ENCODE measurements at places on chromosomes 5 and 9. TPM values are rescaled to one million over a fixed set of nuclear protein-coding genes. Genes with fewer than 3 reads are reported as not detected.
A peak's percentile ranks its signal among the peaks of the same experiment; 100 is the strongest.

DNA sequence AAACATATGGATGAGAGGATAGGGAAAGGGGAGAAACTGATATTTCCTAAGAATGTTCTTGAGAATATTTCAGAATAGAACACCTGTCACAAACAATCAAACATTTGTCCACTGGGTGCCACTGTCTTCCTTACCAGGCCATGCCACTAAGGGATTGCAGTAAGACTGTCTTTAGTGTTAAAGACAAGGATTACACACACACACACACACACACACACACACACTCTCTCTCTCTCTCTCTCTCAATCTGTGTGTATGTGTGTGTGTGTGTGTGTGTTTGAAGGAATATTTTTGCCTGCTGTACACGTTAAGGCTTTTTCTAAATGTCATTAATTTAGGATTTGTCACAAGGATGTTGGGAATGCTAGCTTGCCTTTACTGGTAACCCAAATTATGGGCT lies 54.4 kb downstream of the CCDC192 start:
- no peaks in the 10 kb centered on the region for H3K27me3 ChIP-seq
- no peaks in the 10 kb centered on the region for H3K36me3 ChIP-seq
- no peak overlapping the region for H3K4me3 ChIP-seq
- no peak overlapping the region for H3K27ac ChIP-seq
- no peaks in the 10 kb centered on the region for H3K4me1 ChIP-seq

GRCh38 chr9:133904346-133905090 lies 87.6 kb downstream of the VAV2 start:
- no peaks in the 10 kb centered on the region for H3K27me3 ChIP-seq
- H3K4me3 ChIP-seq, result no peak overlapping the region
- no peaks in the 10 kb centered on the region for H3K4me1 ChIP-seq
- H3K27ac ChIP-seq, result no peak overlapping the region

ABO gene
- 0.04 TPM for total RNA-seq

DNA sequence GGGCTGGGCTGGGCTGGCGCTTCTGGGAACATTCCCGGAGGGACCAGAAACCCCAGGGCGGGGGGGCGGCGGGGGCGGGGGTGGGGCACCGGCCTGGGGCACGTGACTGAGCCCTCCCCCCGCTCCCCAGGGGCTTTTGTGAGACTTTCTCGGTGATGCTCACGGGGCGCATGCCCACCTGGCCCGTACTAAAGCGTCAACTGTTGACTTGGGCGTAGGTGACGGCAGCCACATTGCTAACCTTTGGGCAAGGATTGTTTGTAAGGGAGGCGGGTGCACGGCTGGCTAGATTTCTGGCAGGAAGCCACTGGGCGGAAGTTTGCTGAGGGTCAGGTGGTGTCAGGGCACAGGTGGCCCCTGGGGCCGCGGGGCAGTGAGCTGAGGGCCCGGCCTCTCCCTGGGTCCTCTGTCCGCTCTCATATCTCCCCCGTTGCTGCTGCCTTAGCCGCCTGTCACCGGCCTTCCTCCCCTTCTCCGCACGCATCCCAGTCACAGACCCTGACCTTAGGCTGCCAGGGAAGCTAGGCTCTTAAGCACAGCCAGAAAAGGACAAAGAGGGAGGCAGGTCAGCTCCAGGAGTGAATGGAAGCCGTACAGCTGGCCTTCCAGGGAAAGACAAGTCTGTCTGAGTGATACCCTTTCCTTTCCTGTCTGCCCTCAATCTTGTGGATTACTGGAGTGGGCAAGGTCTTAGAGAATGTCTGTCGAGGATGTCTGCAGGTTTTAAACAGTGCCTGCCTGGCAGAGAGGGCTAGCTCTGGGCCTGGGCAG lies 812 bp downstream of the CACFD1 start:
- H3K4me1 ChIP-seq, result no peaks in the 10 kb centered on the region
- peak overlapping the region; percentile 90 for H3K27ac ChIP-seq
- DNase-seq, result peak; percentile 69
- peak overlapping the region; percentile 52 for H3K4me3 ChIP-seq

PELO gene
- total RNA-seq, result 15.3 TPM

- H3K4me3 ChIP-seq, result no peak overlapping the region
- DNase-seq, result no peak
- no peaks in the 10 kb centered on the region for H3K27me3 ChIP-seq
- H3K4me1 ChIP-seq, result no peaks in the 10 kb centered on the region
- no peak overlapping the region for H3K27ac ChIP-seq
Observed at GRCh38 chr5:79535477-79536192, 21.7 kb upstream of the HOMER1 start.

- H3K27me3 ChIP-seq, result no peaks in the 10 kb centered on the region
- peaks cover 33% of the 10 kb centered on the region for H3K4me1 ChIP-seq
- H3K4me3 ChIP-seq, result no peak overlapping the region
- H3K27ac ChIP-seq, result peak overlapping the region; percentile 30
Observed at GRCh38 chr9:109811876-109812275, 31.9 kb downstream of the PALM2AKAP2 start.

NR6A1 gene
- 19.8 TPM for total RNA-seq

CYLC2 gene
- not detected for total RNA-seq

- no peaks in the 10 kb centered on the region for H3K27me3 ChIP-seq
- DNase-seq, result no peak
- H3K27ac ChIP-seq, result no peak overlapping the region
- H3K36me3 ChIP-seq, result no peaks in the 10 kb centered on the region
Observed at GRCh38 chr9:73137286-73137899, 14.3 kb upstream of the ANXA1 start.

DNA sequence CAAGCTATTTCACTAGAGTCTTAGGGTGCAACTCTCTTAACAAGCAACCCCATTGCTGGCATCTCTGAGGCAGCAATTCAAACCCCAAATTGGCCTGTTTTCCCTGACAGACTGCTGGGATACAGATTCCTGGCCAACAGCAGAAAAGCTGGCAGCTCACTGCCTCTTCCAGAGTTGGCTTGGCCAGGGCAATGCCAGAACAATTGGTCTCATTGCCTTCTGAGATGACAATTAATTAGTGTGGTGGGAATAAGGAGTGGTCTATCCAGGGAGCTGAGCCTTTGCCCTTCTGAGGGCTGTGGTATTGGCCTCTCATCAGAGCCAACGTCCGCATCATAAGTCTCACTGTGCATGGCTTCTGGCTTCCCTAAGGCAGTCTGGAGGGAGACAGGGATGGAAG lies 183.2 kb downstream of the GNAQ start:
- no peak overlapping the region for H3K4me3 ChIP-seq
- H3K4me1 ChIP-seq, result peaks cover 30% of the 10 kb centered on the region
- no peak for DNase-seq
- H3K36me3 ChIP-seq, result no peaks in the 10 kb centered on the region

GRCh38 chr5:180603076-180603594 lies 11.8 kb upstream of the SCGB3A1 start:
- no peaks in the 10 kb centered on the region for H3K27me3 ChIP-seq
- no peak overlapping the region for H3K27ac ChIP-seq
- peaks cover 6% of the 10 kb centered on the region for H3K4me1 ChIP-seq
- H3K4me3 ChIP-seq, result no peak overlapping the region

GRCh38 chr9:136093995-136094881 lies 851 bp downstream of the NACC2 start:
- DNase-seq, result peak; percentile 72
- no peak overlapping the region for H3K27ac ChIP-seq
- peaks cover 5% of the 10 kb centered on the region for H3K4me1 ChIP-seq
- peaks cover 21% of the 10 kb centered on the region for H3K27me3 ChIP-seq
- no peaks in the 10 kb centered on the region for H3K36me3 ChIP-seq

CDH18 gene
- total RNA-seq, result 0.28 TPM

DNA sequence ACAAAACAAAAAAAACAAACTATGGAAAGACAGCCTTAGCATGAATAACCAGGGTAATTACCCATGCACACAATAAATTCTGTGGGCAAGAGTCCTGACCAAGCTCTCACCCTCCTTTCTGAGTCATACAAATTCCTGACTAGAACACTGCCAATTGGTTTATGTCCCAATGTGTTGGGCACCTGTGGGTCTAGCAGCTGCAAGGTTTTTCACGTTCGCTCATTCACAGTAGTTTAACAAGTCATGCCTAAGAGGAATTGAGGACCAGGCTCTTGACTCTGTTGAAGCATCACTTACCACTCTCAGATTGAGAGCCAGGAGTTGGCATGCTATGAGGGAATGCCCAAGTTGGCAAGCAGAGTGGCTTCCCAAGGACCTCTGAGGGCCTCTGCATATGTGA lies 205.5 kb upstream of the SLC24A2 start:
- no peak overlapping the region for H3K27ac ChIP-seq
- no peaks in the 10 kb centered on the region for H3K4me1 ChIP-seq
- no peak for DNase-seq
- no peak overlapping the region for H3K4me3 ChIP-seq

GRCh38 chr5:59272809-59273427 lies 620.6 kb downstream of the PDE4D start:
- H3K27ac ChIP-seq, result no peak overlapping the region
- H3K36me3 ChIP-seq, result no peaks in the 10 kb centered on the region
- H3K27me3 ChIP-seq, result no peaks in the 10 kb centered on the region
- no peak overlapping the region for H3K4me3 ChIP-seq

- H3K36me3 ChIP-seq, result no peaks in the 10 kb centered on the region
- H3K27ac ChIP-seq, result peak overlapping the region; percentile 85
- peaks cover 25% of the 10 kb centered on the region for H3K4me1 ChIP-seq
- H3K4me3 ChIP-seq, result peak overlapping the region; percentile 88
- DNase-seq, result peak; percentile 39
Observed at GRCh38 chr5:113293068-113293974, 141.5 kb downstream of the TSSK1B start.

GRCh38 chr9:136013116-136013515 lies 51.9 kb upstream of the UBAC1 start:
- H3K27ac ChIP-seq, result no peak overlapping the region
- H3K4me1 ChIP-seq, result peaks cover 12% of the 10 kb centered on the region
- no peaks in the 10 kb centered on the region for H3K36me3 ChIP-seq

- no peaks in the 10 kb centered on the region for H3K27me3 ChIP-seq
- no peak for DNase-seq
- no peaks in the 10 kb centered on the region for H3K36me3 ChIP-seq
- H3K4me1 ChIP-seq, result peaks cover 6% of the 10 kb centered on the region
Observed at GRCh38 chr9:105672711-105673234, 10.5 kb downstream of the TAL2 start.

CCDC192 gene
- total RNA-seq, result not detected

PMPCA gene
- total RNA-seq, result 74.5 TPM

OLFM1 gene
- total RNA-seq, result 6.3 TPM

GRCh38 chr5:37184748-37185364 lies 64.3 kb downstream of the CPLANE1 start:
- H3K27me3 ChIP-seq, result no peaks in the 10 kb centered on the region

GRCh38 chr9:33044677-33045282 lies 19.7 kb downstream of the DNAJA1 start:
- no peaks in the 10 kb centered on the region for H3K27me3 ChIP-seq
- H3K36me3 ChIP-seq, result peaks cover 17% of the 10 kb centered on the region
- H3K4me3 ChIP-seq, result peak overlapping the region; percentile 39
- peak; percentile 32 for DNase-seq

GRCh38 chr9:135326633-135327152 lies 152.9 kb upstream of the PPP1R26 start:
- no peaks in the 10 kb centered on the region for H3K36me3 ChIP-seq
- H3K27ac ChIP-seq, result no peak overlapping the region
- no peak overlapping the region for H3K4me3 ChIP-seq
- H3K27me3 ChIP-seq, result no peaks in the 10 kb centered on the region
- no peaks in the 10 kb centered on the region for H3K4me1 ChIP-seq

DNA sequence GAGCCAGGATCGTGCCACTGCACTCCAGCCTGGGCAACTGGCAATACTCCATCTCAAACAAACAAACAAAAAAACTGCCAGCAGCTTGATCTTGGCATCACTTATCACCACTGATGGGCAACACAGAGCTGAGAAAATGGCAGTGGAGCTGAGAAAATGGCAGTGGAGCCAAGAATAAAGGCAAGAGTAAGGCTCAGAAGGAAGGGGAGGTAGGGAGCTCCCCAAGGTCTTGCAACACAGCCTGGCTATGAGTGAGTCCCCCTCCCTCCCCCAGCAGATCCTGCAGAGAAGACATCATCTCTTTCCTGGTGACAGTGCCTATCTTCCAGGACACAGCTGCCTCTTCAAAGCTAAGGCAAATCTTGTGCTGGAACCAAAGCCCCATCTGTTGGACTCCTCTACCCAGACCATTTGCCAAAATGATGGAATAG lies 70.3 kb downstream of the UGCG start:
- no peaks in the 10 kb centered on the region for H3K4me1 ChIP-seq
- no peak overlapping the region for H3K27ac ChIP-seq
- no peaks in the 10 kb centered on the region for H3K36me3 ChIP-seq

- DNase-seq, result no peak
- no peak overlapping the region for H3K4me3 ChIP-seq
- H3K27me3 ChIP-seq, result peaks cover 80% of the 10 kb centered on the region
- H3K27ac ChIP-seq, result no peak overlapping the region
Observed at GRCh38 chr5:93107141-93107540, 473.9 kb downstream of the NR2F1-AS1 start.

ARHGEF37 gene
- total RNA-seq, result 7.6 TPM

FBP2 gene
- total RNA-seq, result not detected

TBC1D9B gene
- 72.2 TPM for total RNA-seq

NR4A3 gene
- 1.5 TPM for total RNA-seq

DNA sequence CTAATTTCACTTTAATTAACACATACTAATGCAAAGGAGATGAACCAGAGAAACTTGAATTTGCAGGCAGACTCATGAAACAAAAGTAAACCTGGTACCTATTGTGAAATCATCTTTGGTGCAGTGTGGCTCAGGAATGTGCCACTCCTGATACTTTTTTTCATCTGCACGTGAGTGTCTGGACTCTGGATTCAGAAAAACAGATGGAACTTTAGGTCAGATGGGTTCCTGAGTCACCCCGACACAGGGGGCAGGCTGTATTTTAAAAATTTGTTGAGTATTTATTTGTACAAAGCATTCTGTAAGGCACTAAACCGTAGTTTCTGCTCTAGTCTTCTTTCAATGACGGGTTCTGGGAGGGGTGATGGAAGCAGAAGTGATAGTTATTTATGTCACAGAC lies 52.2 kb upstream of the TUT7 start:
- H3K4me1 ChIP-seq, result peaks cover 5% of the 10 kb centered on the region
- H3K27me3 ChIP-seq, result peaks cover 12% of the 10 kb centered on the region
- DNase-seq, result no peak
- no peak overlapping the region for H3K27ac ChIP-seq
- no peak overlapping the region for H3K4me3 ChIP-seq

DNA sequence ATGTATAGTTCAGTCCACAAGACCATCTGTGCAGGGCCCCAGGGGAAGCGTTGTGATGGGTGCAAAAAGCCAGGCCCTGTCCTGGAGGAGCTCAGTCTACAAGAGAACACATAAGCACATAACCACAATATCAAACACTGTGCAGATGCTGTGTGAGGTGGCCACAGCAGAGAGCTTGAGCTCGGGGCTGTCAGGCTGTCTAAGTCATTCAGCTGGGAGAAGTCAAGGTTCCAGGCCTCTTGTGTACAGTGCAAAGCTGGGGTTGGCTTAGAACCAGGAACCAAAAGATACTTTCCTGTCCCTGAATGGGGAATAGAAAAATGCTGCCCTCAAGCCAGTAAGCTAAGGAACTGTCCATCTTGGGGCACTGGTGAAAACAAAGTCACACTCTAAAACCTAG lies 75.0 kb downstream of the PRDM6 start:
- H3K4me3 ChIP-seq, result no peak overlapping the region
- H3K27ac ChIP-seq, result no peak overlapping the region
- peak; percentile 16 for DNase-seq
- H3K27me3 ChIP-seq, result no peaks in the 10 kb centered on the region

- H3K36me3 ChIP-seq, result no peaks in the 10 kb centered on the region
- no peak overlapping the region for H3K4me3 ChIP-seq
- no peaks in the 10 kb centered on the region for H3K4me1 ChIP-seq
- DNase-seq, result no peak
- H3K27ac ChIP-seq, result no peak overlapping the region
Observed at GRCh38 chr5:56659971-56660370, 155.4 kb upstream of the MAP3K1 start.

ARHGEF28 gene
- 0.30 TPM for total RNA-seq

PCDHA6 gene
- total RNA-seq, result 16.9 TPM

Measured in cardiac muscle cell (in vitro differentiated cells and primary cell).